ENCODE measurements at places on chromosomes 4 and X.
A peak's percentile ranks its signal among the peaks of the same experiment; 100 is the strongest.

- no peak for DNase-seq
Observed at GRCh38 chr4:51884055-51884454, 41.1 kb downstream of the DCUN1D4 start.

DNA sequence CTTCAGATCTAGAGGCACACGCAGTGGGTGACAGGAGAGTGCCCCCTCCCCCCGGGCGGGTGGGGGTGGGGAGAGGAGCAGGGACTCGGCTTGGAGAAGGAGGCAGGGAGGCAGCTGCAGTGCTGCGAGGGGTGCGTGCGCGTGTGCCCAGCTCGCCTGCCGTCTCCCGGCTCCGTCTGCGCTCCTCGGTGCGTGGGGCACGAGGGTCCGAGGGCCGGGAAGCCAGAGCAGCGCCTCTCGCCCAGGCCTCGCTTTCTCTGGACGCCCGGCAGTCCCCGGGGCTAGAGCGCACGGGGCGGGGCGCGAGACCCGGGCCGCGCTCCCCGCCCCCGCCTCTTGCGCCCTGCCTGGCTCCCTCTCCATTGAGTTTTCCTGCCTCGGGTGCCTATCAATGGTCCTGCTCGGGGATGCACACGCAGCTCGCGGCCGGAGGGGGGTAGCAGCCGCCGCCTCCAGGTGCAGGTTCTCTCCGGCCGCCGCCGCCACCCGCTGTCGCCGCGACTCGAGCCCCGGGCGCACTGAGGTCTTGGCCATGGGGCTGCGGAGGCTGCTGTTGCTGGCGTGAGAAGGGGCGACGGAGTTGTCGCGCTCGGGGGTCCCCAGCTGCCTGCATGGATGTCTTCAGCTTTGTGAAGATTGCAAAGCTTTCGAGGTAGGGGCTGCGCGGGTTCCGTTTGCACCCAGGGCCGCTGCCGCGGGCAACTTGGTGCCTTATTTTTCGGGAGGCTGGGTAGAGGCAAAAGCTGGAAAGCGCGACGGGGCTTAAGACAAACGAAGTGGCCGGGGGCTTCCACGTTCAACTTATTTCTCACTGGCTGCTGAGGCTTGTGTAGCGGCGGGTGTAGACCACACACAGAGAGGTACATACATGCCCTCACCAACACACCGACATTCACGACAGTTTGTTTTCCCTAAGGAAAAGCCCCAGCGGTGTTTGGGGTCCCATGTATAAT lies at the start of gene FRMPD4:
Gene FRMPD4, plus strand, starts transcription at position 113 of the 953 bp plus-strand sequence. Its CDS starts 499 bp downstream, at position 612.
- peak; percentile 15 for DNase-seq

- DNase-seq = no peak
Observed at GRCh38 chr4:129248621-129249020, 152.7 kb downstream of the C4orf33 start.

- no peak for DNase-seq
Observed at GRCh38 chrX:32150141-32150540, 1061.2 kb downstream of the DMD start.

DNA sequence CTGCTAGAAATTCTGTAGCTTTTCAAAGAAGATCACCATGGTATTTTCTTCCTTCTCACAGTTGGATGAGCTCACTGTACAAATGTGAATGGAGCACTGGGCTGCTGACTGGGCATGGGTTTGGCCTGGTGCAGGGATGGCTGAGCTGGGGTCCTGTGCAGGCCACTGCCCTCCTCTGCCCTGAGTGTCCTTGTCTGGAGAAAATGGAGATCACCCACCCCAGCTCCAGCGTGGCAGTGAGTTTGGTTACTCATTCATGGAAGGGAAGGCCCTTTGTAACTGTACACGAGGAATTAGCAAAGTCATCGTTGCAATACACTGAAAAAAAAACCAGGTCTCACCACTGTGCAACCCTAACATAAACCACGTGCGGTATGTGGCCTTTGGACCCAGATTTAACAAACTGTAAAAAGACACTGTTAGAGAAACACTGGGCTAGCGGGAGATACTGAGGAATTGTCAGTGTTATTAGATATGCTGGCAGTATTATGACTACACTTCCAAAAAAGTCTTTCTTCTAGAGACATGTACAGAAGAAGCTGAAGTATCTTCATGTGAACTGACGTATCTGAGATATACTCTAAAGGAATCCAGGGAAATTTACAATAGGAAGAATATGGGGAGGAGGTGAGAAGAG lies 16.1 kb upstream of the TBC1D14 start:
- peak; percentile 29 for DNase-seq

DNA sequence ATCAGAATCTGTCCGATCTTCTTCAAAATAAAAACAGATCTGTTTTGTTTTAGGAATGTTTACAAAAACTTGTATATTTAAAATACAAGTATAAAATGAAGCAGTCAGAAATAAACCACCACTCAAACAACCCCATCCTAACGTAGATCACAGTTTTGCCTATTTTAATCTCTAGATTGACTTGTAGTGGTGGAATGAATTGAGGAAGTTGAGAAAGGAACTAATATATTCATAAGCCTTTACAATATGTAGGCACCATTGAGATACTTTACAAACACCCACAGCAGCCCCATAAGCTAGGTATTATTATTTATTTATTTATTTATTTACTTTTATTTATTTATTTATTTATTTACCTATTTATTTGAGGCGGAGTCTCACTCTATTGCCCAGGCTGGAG lies 52.3 kb upstream of the KLF3 start:
- no peak for DNase-seq

DNA sequence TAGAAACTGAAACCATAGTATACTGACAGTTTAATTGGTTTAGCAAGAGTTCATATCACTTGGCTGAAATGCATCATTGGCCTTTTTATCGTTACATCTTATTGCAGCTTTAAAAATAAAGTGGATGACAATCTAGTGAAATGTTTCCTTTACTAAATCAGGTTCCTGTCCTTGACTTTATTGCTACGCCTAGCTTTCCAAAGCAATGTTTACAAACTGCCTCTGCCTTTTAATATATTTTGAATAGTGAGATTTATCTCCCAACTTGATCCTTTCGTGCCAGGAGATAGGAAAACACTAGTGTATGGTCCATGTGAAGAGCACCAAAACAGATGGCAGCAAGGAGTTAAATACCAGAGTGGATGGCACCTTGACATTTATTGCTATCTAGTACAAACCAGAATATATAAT lies 67.0 kb downstream of the GPC3 start:
- no peak for DNase-seq

DNA sequence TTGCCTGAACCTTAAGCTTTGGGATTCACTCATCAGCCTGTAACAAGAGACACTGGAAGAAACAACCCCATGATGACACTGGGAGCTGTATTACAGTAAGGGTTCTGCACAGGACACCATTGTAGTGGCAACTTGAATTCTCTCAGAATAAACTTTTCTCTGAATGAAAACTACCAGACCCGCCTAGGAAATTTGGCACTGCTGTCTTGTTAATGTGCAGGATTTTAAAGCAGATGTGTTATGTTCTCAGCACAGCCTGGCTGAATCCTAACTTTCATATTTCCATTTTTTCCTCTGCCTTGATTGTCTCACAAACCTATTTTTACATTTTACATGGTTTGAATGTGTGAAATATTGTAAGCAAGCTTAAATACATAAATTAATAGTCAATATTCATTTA lies 253.6 kb downstream of the UNC5C start:
- DNase-seq = no peak

GRCh38 chr4:159370286-159370685 lies 267.4 kb downstream of the RAPGEF2 start:
- no peak for DNase-seq

- DNase-seq = no peak
Observed at GRCh38 chrX:107758231-107758766, 17.3 kb downstream of the TSC22D3 start.

Data from fibroblast of the aortic adventitia (primary cell).